ENCODE measurements at places on chromosomes 6 and 20.

DNA sequence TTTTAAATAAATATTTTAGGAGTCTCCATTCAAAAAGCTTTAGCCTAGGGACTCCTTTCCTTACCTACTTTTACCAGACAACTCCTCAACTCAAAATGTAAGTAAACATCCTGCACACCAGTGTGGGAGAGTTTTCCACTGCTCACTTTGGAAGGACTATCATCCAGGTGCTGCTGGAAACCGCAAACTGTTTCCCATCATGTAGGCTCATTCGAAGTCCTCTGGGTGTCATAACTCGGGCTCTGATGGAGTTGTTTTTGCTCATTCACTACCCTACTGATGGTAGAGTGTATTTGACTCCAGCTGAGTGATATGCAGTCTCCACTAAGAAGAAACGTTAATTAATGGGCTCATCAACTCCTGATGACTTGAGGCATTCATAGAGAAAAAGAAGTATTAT is 136.5 kb upstream of the AKAP12 start:
- DNase-seq: no peak

- no peak for DNase-seq
Observed at GRCh38 chr6:138160329-138161087, 1.2 kb upstream of the ARFGEF3 start.

DNA sequence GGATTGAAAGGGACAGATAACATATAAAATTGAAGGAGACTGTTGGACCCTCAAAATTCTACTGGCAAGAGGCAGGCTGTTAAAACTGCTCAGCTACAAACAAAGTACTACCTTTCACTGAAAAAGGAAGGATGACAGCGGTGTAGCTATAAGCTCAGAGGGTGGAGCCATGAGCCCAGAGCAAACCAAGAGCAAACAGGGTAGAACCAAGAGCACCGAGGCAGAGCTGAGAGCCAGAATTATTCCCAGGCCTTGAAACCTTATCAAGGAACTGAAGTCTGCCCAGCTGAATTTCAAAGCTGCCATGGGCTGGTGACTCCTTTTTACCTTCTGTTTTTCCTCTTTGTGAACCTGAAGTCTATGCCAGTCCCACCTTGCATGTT is 74.7 kb upstream of the SLC4A11 start:
- no peak for DNase-seq

GRCh38 chr6:35017411-35018181 is 123.5 kb downstream of the TCP11 start:
- no peak for DNase-seq

DNA sequence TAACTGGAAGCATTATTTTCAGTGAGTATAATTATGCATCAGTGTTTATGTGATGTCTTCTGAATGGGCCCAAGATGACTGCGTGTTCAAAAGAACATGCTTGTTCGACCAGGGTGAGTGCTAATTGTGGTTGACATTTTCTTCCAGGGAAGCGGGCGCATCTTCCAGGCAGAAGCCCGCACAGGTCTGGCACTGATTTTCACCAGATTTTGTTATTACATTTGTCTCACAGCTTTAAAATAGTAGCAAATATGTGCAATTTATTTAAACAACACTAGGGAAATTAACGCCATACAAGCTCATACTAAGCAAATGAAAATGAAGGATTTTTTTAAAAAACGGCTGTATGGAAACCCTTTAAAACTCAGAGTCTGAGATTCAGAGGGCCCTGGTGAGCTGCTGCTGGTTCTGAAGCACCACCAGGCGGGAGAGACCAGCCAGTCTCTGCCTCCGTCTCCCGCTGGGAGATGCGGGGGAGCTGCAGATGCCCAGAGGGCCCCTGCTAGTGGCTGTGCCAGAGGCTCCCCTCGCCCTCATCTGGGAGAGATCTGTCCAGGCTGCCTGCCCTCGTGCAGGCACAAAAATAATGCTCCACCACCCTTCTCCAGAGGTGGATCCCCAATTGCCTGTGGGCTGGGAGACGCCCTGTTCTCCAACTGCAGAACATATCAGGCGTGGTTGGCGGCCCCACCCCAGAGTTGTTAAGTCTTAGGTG is 297.0 kb downstream of the TAF4 start:
- DNase-seq: no peak

GRCh38 chr6:95576998-95577303 is 384 bp upstream of the MANEA start:
- DNase-seq: no peak

GRCh38 chr6:37570482-37571133 is 70.9 kb upstream of the CCDC167 start:
- DNase-seq: no peak

GRCh38 chr6:72650081-72650745 is 28.3 kb downstream of the KCNQ5 start:
- no peak for DNase-seq

DNA sequence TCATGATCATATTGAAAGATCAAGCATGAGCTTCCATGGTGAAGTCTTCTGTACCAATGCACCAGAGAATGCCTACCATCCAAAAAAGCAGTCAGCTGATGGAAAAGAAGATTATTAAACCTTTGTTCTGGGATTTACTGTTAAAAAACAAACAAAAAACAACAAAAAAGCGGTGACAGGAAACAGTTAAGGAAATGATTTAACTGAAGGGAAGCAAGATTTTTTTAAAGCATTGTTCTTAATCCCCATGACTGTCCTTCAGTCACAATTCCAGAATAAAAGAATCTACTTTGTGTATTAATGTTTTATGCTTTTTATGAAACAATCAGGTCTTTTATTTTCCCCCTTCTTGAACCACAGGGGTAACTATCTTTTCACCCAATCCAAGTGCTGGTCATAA is 23.9 kb downstream of the FAM162B start:
- DNase-seq: no peak

GRCh38 chr6:63272397-63272796 is 47.4 kb downstream of the LGSN start:
- no peak for DNase-seq

DNA sequence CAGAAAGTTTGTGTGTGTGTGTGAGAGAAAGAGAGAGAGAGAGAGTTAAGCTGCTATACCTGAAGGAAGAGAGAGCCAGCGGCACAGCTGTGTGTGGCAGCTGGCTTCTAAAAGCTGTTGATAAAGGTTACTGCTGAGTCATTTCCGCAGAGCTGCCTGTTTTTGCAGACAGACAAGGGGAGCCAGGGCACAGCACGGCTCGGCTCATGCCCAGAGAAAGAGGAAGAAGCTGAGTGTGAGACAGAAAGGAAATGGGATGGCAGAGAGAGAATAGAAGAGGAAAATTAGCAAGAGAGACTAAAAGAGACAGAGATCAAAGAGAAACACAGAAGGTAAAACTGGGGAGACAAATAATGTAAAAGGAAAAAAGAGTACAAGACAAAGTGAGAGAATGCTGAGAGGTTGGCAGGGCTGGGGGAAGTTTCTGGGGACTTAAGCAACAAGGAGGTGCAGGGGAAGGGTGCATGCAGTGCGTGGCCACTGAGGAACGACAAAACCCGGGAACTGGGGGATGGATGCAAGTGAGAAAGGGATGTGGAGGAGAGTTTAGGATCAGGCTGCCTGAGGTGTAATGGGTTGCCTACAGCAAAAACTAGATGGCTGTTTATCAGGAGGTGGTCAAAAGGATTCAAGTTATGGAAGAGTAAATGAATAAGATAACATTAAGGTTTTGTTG is 22.7 kb downstream of the HLA-A start:
- no peak for DNase-seq

DNA sequence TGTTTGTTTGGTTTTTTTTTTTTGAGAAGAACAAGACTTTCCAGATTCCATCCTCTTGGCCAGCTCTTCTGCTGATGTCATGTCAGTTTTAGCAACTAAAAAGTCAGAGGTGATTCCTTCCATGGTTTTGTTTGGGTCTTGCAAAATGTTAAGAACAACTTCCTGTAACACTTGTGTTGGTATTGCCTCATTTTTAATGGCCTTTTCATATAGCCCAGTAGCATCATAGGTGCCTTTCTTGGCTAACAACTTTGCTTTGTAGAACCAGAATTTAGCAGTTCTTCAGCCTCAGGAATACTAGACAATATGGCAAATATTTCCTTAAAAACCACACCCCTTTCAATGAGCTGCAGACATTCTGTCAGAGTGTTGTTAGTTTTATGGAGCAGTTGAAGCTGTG is 99.5 kb upstream of the SIRPG start:
- no peak for DNase-seq

DNA sequence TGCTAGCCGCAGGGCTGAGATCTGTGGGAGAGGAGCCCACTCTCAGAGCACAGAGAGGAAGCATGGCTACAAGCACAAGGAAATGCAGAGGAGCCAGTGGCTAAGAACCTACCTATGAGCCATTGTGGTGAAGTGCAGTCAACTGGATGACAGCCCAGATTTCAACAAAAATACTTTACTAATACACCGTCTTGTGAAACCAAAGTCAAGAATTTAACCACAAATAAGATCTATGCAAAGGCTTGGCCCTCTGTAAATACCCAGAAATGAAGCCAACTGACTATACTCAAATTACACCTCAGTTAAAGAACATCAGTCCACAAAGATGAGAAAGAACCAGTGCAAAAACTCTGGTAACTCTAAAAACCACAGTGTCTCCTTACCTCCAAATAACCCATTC is 40.1 kb upstream of the PTCHD4 start:
- no peak for DNase-seq

DNA sequence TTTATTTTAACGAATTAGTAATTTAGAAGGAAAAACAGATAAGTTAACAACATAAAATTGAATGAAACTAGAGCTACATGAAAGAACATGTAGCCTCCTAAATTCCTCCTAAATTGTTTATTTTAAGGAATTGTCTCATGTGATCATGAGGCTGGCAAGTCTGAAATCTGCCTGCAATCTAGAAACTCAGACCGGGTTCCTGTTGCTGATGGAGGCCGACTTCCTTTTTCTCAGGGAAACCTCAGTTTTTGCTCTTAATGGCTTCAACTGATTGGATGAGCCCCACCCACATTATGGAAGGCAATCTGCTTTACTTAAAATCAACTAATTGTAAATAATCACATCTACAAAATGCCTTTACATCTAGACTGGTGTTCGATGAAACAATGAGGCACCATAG is 267.6 kb upstream of the PRND start:
- no peak for DNase-seq

GRCh38 chr6:18464176-18464575 is 77.0 kb downstream of the RNF144B start:
- DNase-seq: no peak

GRCh38 chr6:97067045-97067444 is 142.5 kb downstream of the KLHL32 start:
- DNase-seq: no peak

DNA sequence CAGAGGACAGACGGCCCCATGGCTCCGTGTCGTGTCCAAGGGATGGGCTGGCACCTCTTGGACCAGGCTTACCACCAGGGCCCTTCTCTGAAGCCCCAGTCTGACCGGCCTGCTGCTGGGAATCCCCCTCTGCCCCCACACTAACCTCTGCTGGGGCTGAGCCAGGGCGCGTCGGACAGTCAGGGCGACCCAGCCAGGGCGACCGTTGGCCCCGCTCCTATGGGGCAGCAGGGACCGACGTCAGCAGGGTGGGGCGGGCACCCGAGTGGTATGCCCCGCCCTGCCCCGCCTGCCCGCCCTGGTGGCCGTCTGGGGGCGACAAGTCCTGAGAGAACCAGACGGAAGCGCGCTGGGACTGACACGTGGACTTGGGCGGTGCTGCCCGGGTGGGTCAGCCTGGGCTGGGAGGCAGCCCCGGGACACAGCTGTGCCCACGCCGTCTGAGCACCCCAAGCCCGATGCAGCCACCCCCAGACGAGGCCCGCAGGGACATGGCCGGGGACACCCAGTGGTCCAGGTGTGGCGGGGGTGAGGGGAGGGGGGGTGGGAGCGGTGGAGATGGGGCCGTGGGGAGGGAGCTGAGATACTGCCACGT is at the start of gene SLC17A9:
TSS of gene SLC17A9 (plus strand) at position 337 of the 595 bp plus-strand sequence. CDS start at position 459, 122 bp downstream.
- no peak for DNase-seq

GRCh38 chr6:150939399-150939798 is 73.9 kb downstream of the MTHFD1L start:
- DNase-seq: no peak

- DNase-seq: no peak
Observed at GRCh38 chr6:29828471-29828797, 809 bp downstream of the HLA-G start.

GRCh38 chr6:31402324-31403282 is 792 bp upstream of the MICA start:
- no peak for DNase-seq

- no peak for DNase-seq
Observed at GRCh38 chr6:26502165-26502564, 2.1 kb downstream of the BTN1A1 start.

DNA sequence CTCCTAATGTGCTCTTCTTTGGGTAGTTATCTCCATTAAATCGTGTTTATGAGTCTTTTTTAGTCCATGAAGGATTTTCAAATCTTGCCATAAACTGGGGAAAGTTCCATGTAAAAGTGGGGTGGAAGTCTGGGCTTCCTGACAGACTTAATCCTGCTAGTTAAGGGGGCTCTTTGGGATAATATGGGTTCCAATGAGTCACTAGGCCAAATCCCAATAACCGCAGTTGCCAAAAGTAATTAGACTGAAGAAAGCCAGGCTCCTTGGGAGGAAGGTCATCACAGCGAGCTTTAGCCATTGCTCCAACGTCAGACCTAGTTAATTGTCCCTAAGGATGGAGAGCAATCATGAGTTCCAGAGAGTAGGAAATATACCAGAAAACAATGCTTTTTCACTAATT is 10.8 kb downstream of the RSPO3 start:
- no peak for DNase-seq

- DNase-seq: no peak
Observed at GRCh38 chr20:7248281-7249201, 481.1 kb downstream of the BMP2 start.

GRCh38 chr6:44665683-44666082 is 278.2 kb downstream of the CDC5L start:
- DNase-seq: no peak

- DNase-seq: no peak
Observed at GRCh38 chr6:15626878-15627674, 35.8 kb downstream of the DTNBP1 start.

DNA sequence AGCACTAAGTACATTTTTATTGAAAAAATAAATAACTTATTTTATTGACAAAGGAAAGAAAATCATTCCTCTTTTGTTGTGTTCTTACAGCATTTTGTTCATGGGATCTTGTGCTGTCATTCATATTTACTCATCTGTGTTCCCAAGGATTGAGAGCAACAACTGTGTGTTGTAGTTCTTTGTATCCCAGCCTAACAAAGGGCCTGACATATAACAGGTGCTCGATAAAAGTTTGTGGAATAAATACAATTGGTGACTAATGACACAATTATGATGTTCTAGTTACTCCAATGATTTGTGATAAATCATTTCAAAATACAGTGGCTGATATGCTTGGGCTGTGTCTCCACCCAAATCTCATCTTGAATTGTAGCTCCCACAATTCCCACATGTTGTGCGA is 7.9 kb upstream of the OGFRL1 start:
- DNase-seq: no peak
